ENCODE measurements at places on chromosomes 4 and X.

DNA sequence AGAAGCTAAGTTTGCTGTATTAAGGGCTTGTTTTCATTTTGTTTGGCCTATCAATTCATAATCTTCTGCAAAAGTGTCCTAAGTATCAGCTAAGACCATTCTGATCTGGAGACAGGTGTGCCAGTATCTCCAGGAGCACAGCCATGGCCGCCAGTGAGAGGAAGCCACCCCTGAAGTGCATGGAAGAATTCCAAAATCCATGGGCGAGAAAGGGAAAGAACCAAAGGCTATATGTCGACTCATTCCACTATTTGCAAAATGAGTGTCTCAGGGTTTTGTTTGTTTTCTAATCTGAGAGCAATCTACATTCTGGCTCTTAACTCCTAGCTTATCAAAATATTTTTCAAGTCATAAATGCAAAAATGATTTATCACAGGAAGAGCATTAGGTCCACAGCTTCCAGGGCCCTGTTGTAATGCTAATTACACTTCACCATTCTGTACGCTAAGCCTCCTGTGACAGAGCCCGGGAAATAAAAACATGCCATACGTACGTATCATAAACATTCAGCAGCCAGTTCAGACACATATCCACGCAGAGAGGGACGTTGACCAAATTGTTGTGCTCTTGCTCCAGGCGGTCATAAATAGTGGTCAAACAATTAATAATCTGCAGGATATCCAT is 137.3 kb upstream of the FTHL17 start:
- no peak for DNase-seq

GRCh38 chr4:52912608-52913007 is 50.5 kb downstream of the RASL11B start:
- DNase-seq = no peak

DNA sequence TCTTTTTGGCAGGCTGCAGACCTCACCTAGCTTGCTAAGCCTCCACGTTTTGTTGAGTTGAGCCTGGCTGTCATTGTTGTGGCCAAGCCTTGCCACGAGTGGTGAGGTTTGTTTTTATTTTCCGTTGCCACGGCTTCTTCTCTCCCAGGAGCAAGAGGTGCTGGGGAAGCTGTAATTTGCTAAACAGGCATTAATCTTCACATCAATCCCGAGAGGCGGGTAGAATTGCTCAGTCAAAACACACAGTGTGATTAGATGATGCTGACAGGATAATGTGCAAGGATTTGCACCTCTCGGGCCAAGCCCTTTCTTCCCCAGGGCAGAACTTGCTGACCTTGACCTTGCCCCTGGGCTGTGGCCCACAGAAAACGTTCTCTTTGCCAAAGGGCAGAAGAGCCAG is 72.2 kb upstream of the ATP6AP2 start:
- DNase-seq = no peak

GRCh38 chr4:81084634-81085033 is 54.1 kb downstream of the BMP3 start:
- no peak for DNase-seq

DNA sequence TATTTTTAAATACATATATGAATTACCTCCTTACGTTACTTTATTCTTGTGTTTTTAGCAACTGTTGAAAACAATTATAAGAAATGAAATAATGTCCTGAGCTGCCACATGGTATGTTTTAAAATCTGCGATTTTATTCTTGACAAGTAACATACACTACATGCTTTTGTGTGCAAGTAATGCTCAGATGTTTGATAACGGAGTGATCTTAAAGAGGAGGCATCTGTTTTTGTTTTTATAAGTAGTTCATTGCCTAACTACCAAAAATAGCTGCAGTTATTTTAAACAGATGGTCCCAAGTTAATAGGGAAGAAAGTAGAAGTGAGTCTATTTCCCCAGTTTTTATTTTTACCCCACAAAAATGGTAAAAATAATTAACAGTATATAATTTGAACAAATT is 55.2 kb downstream of the GAB1 start:
- DNase-seq = no peak

GRCh38 chr4:74156521-74156920 is 1.4 kb upstream of the MTHFD2L start:
- no peak for DNase-seq

Data from CD4-positive, alpha-beta T cell treated with Interferon gamma for 1 hour (primary cell).